Stimulated activated CD4-positive, alpha-beta T cell treated with anti-CD3 and anti-CD28 coated beads, TNF-alpha, amount 100 ng/mL, for 1 hour (primary cell): ENCODE measurements at places on chromosomes 11 and 22.
A peak's percentile ranks its signal among the peaks of the same experiment; 100 is the strongest.

DNA sequence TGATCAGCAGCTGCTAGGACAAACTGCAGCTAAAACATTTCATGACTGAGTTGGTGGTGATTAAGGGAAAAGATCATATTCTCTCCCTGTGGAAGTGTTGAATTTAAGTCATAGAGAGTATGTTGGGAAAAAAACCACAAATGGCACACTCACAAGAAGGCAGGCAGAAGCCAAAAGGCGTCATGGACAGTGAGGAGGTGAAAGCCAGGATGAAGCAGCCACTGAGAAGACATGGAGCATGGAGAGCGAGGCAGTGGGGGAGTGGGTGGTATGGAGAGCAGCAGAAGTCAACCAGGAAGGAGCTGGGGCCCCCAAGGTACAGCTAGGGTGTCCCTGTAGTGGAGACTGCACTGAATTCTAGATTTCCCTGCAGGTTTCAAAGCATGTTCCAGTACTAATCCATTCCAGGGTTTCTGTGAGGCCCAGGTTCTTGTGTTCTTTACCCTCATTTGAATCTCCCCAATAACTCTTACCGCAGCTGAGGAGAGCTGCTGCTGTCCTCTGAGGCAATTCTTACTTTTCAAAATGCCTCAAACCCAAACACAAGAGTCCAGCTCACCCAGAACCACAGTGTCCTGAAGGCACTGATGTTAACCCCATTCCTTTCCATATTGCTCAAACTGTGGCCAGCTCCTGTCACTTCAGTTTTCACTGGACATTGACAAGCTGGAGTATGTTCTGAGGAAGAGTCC is 191.8 kb upstream of the E2F8 start:
- DNase-seq, result no peak

GRCh38 chr11:57502376-57502775 is 13.1 kb downstream of the SLC43A1 start:
- no peak for DNase-seq

- no peak for DNase-seq
Measured at GRCh38 chr11:47171856-47172255, 4.8 kb downstream of the ARFGAP2 start.

DNA sequence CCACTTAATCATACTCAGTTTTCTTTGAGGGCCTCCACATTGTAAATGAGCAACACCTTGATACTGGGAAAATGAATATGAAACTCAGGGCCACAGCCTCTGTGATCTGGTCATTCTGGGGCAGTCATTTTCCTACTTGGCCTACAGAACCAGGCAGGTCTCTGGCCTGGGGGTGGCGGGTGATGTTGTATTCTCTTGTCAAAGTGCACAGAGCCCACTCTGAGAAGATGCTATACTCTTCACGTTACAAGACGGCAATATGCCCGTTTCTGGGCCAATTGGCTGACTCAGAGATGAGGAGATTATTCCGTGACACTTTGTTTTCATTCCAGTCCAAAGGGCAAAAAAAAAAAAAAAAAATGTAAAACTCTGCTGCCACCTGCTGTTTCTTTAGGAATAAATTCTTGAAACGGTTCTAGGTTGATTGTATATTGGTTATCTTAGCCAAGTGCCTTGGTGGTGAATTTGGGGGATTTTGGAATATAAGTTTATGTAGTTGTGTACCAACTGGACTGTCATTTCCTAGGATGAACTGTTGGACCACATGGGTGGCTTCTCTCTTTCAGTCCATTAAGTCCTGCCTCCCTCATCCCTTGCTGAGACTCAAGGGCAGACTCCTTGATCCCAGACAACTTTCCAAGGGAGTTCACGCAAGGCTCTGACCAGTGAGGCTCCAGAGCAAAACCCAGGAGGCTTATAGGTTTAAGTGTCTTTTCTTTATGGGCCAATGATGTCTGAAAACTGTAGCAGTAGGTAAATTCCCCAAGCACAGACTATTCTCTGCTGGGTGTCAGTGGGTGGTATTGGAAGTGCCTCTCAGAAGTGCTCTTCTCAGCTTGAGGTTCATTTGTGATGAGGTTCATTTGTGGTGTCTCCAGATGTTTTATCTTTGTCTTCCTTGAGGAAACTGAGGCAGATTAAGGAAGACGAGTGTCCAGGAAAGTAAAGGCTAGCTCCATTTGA is 18.2 kb downstream of the ADM start:
- DNase-seq, result peak; percentile 24

DNA sequence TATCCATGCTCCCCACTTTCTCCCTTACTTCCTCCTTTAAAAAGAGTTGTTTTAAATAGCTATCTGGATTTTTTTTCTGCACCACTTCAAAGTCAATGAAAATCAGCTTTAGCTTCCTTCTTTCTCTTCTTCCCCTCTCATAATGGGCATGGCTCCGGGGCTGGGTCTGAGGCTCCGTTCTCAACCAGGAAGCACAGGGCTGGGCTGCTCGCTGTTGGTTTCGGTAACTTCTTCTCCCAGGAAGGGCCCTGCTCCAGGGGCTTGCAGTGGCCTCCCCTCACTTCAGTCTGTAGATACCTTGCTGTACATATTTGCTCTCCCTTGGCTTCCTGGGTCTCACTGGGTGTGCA is 23.8 kb downstream of the MICAL2 start:
- DNase-seq, result no peak

DNA sequence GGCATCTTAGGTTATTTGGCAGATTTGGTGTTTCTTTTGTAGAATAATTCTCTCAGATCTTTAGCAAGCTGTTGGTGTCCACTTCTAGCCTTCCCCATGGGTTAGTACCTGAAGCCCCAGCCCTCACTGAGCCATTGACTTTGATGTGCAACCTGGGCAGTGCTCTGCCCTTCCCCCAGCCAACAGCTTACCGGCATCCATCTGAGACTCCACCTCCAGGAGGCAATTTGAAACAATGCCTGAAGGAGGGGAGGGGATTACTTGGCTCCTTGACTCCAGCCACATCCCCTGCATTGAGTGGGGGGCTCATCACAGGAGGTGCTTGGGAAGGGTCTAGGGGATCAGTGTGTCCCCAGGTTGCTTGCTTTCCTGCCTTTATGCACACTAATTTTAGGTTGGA is 114.8 kb downstream of the TRIM29 start:
- DNase-seq, result no peak

DNA sequence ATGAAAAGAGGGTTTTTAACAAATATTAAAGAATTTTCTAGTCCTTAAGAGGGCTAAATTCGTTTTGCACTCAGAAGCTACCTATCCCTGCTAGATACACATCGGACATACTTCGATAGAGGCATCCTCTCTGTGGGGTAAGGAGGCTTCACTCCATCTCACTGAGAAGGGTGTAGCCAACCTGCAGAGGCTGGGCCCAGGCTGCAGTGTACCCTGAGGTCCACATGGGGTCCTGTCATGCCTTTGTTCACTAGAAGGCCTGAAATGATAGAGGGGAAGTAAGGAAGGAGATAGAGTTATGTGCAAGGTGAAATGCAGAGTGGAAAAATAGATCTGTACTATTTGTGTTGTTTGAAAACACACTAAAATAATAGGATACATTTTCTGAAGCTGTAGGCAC is 45.6 kb downstream of the IGSF9B start:
- DNase-seq, result no peak

GRCh38 chr22:22449819-22450218 is 58.7 kb downstream of the ZNF280B start:
- DNase-seq, result no peak

DNA sequence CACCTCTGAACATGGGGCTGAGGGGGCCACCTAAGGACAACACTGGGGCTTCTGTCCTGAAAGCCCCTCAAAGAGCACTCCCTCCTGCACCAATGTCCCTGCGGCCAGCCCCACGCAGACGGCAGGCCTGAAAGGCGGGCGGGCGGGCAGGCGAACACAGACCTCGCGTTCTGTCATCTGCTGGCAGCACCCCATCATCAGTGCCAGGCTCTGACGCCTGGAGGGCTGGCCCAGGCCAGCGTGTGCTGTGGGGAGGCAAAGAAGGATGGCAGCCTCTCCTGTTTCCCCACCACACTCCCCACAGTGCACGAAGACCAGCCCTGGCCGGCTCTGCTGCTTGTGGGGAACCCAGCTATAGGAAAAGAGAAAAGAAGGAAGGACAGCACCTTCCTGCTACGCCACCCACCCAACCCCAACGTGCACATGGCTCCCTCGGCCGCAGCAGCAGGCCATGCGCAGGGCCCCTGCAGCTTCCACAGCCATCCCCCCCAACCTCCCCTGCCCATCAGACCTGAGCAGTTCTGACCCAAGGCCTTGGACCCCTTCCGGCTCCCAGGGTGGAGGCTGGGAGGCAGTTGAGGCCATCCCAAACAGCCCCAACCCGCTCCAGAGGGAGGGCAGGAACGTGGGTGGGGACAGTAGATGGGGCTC is 3.5 kb downstream of the SBF1 start:
- no peak for DNase-seq

- no peak for DNase-seq
Measured at GRCh38 chr22:40250608-40251007, 72.9 kb downstream of the TNRC6B start.

GRCh38 chr11:70713988-70714665 is 315.8 kb downstream of the CTTN start:
- no peak for DNase-seq

GRCh38 chr11:12932485-12932884 is 76.6 kb upstream of the RASSF10 start:
- DNase-seq, result no peak

DNA sequence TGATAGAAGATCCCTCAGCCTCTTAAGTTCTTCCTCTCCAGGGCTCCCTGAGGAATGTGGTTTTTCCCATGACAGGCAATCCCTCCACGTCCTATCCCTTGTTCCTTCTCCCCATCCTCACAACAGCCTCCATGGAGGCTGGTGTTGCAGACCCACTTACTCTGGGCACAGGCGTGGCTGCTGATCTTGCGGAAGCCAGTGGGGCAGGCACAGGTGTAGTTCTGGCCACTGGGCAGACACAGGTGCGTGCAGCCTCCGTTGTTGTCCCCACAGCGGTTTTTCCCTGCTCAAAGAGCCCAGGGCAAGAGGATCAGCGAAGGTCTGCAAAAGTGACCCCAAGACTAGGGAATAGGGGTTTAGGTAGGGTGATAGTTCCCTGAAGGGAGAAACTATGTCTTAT is 29.1 kb downstream of the LRP4 start:
- no peak for DNase-seq

- DNase-seq, result no peak
Measured at GRCh38 chr22:17953147-17953546, 71.2 kb downstream of the MICAL3 start.

GRCh38 chr11:104776501-104777170 is 121.6 kb downstream of the CASP12 start:
- DNase-seq, result no peak

- DNase-seq, result no peak
Measured at GRCh38 chr11:114291842-114292680, 4.1 kb upstream of the NNMT start.

- DNase-seq, result no peak
Measured at GRCh38 chr11:30155428-30155827, 75.4 kb upstream of the FSHB start.

GRCh38 chr11:76760236-76760635 is 22.9 kb upstream of the TSKU start:
- no peak for DNase-seq

- DNase-seq, result no peak
Measured at GRCh38 chr11:47784785-47785381, 17.7 kb upstream of the FNBP4 start.

DNA sequence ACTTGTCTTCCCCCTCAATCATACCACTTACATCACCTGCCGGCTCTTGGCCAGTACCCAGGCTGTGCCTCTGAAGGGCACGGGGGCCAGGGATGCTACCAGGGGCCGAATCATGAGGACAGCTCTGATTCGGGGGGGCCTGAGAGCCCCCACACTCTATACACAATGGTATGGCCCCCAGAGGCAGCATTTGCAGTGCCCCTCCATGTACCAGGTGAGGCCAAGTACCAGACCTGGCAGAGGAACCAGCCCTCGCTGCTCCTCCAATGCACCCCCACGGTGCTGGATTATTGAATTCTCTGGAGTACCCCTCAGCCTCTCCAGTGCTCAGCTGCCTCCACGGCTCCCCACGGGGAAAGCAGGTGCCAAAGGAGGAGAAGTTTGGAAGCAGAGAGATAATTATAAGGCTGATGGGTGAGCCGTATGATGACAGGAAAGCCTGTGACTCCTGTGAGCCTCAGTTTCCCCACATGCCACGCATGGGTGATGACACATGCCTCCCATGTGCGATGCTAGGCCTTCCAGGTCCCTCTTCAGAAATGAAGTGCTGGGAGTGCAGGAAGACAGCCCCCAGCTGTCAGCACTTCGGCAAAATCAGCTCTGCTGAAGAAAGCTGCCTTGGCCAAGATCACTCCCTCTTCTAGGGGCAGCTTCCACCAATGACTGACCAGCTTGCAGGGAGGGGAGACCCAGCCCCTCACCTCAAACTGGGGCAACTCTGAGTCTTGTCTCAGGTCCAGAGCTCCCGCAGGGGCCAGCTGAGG is 69.9 kb downstream of the THAP12 start:
- no peak for DNase-seq

GRCh38 chr11:32200136-32200847 is 109.4 kb downstream of the RCN1 start:
- DNase-seq, result no peak

GRCh38 chr11:14336507-14337503 is 22.2 kb downstream of the RRAS2 start:
- DNase-seq, result no peak

DNA sequence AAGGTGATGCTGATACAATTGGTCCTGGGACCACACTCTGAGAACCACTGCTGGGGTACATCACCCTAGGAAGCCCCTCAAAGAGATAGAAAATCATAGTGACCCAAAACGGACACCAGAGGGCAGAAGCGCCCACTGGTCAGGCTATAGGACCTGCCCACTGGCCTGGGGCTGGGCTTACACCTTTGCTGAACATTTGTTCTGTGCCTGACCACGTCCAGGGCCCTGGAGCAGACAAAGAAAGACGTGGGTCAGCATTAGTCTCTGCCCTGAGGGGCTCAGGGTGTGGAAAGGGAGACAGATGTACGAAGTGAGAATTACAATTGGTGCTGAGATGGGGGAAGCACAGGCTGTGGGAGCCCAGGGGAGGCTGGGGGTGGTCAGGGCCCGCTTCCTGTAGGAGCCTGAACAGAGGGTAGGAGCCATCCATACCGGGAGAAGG is 14.4 kb upstream of the SERPINH1 start:
- no peak for DNase-seq

DNA sequence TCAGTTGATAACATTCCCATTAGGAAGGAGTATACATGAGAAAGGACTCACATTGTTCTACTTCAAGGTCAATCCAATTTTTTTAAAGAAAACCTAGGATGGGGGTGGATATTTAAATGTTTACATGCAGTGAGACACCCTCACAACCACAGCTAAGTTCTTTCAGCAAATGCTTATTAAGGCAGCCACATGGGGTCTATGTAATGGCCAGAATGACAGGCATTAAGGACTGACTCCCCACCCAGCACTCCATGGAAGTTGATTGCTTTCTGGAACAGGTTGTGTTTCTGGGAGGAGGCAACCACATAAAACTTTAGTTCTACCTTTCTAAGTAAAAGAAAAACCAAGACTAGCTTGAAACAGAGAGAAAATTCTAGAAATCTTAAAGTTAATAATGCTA is 662.0 kb upstream of the CCDC90B start:
- no peak for DNase-seq

DNA sequence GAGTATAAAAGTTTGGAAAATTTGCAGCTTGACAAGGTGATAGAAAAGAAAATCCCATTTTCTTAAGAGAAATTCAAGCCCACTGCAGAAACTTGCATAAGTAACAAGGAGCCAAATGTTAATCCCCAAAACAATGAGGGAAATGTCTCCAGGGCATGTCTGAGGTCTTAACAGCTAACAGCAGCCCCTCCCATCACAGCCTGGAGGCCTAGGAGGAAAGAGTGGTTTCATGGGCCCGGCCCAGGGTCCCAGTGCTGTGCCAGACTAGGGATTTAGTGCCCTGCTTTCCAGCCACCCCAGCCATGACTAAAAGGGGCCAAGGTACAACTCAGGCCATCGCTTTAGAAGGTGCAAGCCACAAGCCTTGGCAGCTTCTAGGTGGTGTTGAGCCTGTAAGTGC is 123.7 kb upstream of the TRPC6 start:
- DNase-seq, result no peak
